ENCODE measurements at places on chromosomes 5 and 9.

- no peak for DNase-seq
These were observed 166.6 kb downstream of the TSSK1B start for GRCh38 chr5:113268232-113268631.

- DNase-seq: no peak
These were observed 5.1 kb downstream of the GLRX start for GRCh38 chr5:95817430-95817829.

- DNase-seq: no peak
These were observed 24.8 kb downstream of the PTPN3 start for GRCh38 chr9:109473329-109473728.

DNA sequence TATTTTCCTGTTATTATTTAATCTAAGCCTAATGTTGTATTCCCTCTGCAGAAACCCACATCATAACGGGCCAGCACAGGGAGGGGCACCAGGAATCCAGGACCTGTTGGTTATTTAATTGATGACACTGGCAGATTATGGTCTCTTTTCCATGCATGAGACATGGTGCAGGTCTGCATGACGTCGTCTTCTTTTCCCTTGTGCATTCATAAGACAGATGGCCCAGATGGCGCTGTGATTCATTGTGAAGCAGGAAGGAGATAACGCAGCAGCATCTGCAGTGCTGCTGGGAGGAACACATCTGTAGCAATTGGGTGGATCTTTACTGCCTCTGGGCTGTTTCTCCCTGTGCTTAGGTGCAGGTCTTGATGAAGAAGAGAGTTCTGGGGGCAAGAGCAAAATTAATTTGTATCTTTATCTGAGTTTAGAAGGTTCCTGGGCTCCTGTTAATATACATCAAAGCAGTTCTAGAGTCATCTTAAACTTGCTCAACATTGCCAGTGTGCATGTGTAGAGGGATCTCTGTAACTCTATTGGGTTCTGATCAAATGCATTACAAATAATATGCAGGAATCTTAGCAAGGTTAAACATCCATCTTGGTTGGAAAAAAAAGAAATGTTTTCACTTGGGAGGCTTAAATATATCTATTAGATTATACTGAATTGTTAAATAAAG is 176.1 kb downstream of the PCSK1 start:
- DNase-seq: peak; percentile 21

- DNase-seq: no peak
These were observed 485.9 kb upstream of the KLF4 start for GRCh38 chr9:107975426-107976010.
